ENCODE measurements at places on chromosomes 11 and 22. TPM values are rescaled to one million over a fixed set of nuclear protein-coding genes. Genes with fewer than 3 reads are reported as not detected.
A peak's percentile ranks its signal among the peaks of the same experiment; 100 is the strongest.

RIC3 gene
- total RNA-seq: 11.7 TPM

FEN1 gene
- total RNA-seq: 7.0 TPM

CDK2AP2 gene
- total RNA-seq: 67.3 TPM

UBQLN3 gene
- not detected for total RNA-seq

F2 gene
- total RNA-seq: not detected

OR56A1 gene
- total RNA-seq: not detected

GAS2 gene
- total RNA-seq: 10.0 TPM

HSD17B12 gene
- 61.2 TPM for total RNA-seq

SAMM50 gene
- 73.1 TPM for total RNA-seq

GRCh38 chr11:92955860-92956259 is 13.6 kb upstream of the MTNR1B start:
- no peak for DNase-seq

GRCh38 chr11:727859-728748 is 19.2 kb upstream of the TALDO1 start:
- DNase-seq: peak; percentile 89

- DNase-seq: peak; percentile 82
Measured at GRCh38 chr22:29369460-29369859, 18.9 kb downstream of the AP1B1 start.

DNA sequence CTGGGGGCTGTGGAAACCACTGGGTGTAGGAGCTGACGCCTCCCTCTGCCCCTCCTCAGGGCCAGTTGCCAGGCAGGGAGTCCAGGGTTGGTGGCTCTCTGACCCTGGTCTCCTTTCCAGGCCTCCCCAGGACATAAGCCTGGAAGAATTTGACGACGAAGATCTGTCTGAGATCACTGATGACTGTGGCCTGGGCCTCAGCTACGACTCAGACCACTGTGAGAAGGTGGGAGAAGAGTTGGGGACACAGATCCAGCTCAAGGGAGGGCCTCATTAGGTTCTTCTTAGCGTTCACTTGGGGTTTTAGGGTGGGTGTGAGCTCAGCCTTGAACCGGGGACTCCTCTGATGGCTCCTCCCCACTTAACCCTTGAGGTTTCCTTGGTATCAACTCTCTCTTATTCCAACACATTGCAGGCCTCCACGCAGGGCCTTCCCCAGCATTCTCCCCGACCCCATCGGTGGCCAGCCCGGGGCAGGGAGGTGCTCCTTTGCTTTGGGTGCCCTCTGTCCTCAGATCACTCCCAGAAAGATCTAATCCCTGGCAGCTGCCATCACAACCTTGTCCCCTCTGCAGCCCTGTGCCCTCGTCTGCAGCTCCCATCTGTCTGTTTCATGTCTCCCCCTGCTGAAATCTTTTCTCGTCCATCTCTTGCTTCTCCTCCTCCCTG is 1.2 kb downstream of the MAPK8IP2 start:
- DNase-seq: no peak

GRCh38 chr11:67499808-67500483 is 5.2 kb downstream of the PITPNM1 start:
- DNase-seq: no peak

DNA sequence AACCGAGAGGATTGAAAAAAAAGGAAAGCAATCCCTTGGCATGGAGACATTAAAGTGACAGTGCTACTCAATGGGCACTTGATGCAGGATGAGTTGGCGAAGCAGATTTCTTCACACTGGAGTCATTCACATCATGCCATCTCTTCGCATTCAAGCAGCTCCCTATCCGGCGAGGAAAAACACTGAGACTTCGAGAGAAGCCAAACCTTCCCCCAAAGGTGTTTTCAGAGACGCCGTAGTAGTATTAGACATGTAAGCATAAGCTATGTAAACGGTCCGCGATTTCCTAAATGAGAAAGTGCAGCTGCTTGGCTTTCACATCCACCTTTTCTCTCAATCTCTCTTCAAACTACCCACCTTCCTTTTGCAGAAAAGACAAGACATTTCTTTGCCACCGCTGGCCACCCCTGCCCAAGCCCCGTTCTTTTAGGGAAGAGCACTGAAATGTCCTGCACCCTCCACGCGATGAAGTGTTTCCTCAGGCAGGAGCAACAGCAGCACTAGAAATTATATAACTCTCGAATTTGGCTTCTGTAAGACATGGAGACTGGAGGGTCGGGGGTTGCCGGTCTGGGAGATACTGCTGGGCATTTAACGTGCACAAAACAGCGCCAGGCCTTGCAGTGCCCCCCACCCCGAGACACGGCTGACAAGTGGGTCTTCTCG is at the start of gene DLG2:
Gene DLG2, minus strand, starts transcription at position 13 of the 666 bp plus-strand sequence.
- no peak for DNase-seq

GRCh38 chr11:72039856-72040401 is 40.4 kb downstream of the NUMA1 start:
- no peak for DNase-seq

GRCh38 chr11:129143335-129143734 is 48.8 kb downstream of the ARHGAP32 start:
- peak; percentile 77 for DNase-seq

- DNase-seq: no peak
Measured at GRCh38 chr11:29244355-29244754, 772.5 kb downstream of the KCNA4 start.

GRCh38 chr11:37967635-37968034 is 1369.6 kb upstream of the RAG2 start:
- DNase-seq: no peak

DNA sequence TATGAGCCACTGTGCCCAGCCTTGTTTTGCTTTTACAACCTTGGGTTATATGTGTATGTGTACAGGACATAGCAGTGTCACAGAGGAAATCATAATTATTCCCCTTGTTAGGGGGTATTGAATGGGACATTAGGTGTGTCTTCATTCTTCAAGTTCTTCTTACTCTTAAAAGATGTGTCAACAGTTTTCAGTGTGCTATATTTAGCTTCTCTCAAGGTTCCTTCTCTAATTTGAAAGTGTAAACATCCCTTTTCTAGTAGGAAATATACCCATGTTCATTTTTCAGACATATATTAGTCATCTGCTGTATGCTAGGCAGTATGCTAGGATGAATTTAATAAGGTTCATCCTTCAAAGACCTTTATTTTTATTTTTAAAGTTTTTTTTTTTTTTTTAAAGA is 17.1 kb downstream of the PCF11 start:
- DNase-seq: no peak

- DNase-seq: no peak
Measured at GRCh38 chr22:24697621-24698082, 76.9 kb downstream of the PIWIL3 start.

DNA sequence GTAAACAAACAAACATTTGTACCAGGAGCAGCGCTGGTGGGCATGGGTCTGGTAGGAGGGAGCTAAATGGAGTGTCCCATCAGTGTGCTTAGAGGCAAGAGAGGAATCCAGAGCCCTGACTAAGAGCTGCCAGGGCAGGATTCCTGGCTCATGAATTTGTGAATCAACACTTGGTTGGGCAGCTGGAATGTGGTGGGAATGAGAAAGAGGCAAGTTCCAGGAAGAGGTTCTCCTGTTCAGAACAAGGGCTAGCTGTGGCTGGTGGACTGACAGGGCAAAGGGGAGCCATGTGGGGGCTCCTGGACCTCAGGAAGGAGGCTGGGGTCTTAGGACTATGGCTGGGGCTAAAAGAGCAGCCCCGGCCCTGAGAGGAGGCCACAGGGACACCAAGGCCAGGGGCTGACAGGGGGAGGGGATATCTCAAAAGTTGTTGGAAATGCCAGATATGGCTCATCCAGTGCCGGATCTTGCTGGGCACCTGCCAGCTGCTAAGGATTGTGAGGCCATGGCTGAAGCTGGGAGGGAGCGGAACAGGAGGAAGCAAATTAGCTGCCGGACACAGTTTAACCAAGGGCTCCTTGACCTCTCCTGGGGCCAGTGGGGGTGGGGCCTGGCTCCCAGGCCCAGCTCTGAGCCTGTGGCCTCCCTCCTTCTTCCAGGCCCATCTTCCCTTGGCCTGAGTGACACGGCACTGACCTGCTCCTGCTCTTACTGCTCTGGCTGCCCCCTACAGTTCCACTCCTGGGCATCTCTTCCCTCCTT is 14.6 kb upstream of the P2RY6 start:
- DNase-seq: peak; percentile 62

DNA sequence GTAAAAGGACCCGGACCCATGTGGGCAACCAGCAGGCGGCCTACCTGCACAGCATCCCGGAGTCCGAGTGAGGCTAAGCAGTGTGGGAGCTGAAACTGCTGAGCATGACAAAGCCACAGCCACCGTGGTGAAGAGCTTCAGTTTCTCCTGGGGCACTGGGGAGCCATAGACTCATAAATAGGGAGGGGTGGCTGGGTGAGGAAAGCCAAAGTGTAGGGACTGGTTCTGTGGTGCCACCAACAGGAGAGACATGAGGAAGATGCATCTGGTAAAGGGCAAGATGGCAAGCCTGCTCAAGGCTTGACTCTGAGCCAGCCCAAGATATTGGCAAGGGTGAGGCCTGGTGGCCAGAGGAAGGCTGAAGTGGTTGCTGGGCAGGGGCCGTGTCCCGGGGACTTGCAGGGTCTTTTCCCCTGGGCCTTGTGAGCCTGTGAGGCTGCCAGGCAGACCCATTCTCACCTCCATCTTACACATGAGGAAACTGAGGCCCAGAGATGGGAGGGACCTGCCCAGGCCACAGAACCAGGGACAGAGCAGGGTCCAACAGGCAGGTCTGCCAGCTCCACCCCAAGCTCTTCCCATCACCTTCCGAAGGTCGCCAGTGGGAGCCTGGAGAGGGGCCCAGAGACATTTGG is 30.4 kb downstream of the CYTH4 start:
- DNase-seq: peak; percentile 26

DNA sequence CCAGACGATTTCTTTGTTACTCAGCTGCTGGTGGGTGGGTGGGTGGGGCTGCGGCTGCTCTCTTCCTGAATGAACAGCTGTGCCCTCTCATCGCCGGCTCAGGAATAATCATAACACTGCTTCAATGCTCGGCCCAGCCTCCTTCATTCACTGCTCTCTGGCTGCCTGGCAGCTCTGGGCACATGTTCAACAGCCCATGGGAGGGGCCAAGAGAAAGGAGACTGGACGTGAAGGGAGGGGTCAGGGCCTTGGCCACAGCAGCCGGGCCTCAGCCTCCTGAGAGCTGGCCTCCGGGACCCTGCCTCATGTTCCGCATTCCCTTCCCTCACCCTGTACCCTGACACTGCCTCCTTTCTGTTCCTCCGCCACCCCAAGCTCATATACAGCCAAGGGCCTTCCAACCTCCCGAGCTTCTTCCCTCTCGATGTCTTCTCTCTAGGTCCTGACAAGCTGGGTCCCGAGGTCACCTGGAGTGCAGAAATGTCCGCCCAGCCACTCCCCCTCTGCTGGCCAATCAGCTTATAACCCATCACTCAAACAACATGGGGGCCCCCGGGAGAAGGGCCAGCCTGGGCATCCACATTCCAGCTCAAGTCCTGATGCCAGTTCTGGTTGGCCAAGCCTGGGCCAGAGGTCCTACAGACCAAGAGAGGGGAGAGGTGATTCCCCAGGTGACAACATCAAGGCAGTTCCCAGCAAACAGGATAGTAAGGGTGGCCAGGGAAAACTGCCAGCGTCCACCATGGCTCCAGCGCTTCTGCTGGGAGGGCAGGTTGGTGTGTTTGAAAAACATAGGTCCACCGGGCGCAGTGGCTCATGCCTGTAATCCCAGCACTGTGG is 3.2 kb upstream of the CSDC2 start:
- peak; percentile 88 for DNase-seq

DNA sequence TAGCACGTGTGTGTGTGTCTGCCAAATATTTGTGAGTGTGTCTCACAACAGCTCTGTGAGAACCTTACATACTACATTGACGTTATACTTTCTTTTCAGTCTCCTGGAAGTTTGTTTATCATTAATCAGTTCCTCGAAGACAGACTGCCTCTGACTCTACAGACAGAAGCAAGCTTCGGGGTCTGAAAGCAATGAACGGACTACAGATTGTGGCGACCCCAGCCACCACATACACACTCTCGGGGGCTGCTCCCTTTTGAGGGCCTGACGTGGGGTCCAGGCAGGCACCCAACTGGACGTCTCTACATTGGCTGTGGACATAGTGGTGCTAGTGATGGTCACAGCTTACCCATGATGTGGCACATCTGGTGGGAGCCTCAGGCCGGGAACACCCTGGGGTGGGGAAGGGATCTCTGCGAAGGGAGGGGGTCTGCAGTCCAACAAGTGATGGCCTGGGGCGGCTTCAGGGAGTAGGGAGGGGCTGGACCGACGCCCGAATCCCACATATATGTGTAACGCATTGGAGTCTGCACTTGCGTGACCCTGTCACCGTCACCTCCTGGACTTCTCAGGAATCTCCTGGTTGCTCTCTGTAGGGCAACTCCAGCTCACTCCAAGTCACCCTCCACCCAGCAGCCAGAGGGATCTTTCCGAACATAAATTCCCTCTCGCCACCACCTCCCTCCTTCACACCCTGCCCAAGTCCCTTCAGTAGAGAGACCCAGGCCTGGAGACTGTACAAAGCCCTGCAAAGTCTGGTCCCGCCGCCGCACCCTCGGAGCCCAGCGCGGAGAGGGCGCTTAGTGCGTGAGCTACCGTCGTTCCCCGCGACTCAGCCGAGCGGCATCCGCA is 30.4 kb upstream of the TRIM29 start:
- no peak for DNase-seq

- DNase-seq: no peak
Measured at GRCh38 chr11:47995360-47995769, 15.0 kb downstream of the PTPRJ start.

- no peak for DNase-seq
Measured at GRCh38 chr11:13205486-13205885, 72.1 kb upstream of the BMAL1 start.

GRCh38 chr11:17930544-17931125 is 82.2 kb downstream of the SERGEF start:
- DNase-seq: no peak

DNA sequence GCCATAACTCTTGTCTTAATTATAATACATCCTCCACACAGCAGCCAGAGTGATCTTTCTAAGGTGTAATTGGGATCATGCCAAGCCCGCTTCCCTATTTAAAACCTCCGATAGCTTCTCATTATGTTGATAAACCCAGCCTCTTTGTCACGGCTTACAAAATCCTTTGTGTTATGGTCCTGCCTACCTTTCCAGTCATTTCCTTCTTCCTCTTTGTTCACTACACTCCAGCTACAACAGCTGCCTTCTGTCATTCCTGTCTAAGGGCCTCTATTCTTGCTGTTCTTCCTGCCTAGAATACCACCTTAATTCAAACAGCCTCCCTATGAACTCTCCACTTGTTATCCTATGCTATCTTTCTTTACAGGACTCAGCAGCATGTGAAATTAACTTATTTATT is 70.6 kb upstream of the CAPRIN1 start:
- DNase-seq: no peak
